HL-60 (cell line): ENCODE measurements at places on chromosomes 13 and 19.

GRCh38 chr13:28459911-28460310 is 35.0 kb downstream of the FLT1 start:
- no peak for DNase-seq

DNA sequence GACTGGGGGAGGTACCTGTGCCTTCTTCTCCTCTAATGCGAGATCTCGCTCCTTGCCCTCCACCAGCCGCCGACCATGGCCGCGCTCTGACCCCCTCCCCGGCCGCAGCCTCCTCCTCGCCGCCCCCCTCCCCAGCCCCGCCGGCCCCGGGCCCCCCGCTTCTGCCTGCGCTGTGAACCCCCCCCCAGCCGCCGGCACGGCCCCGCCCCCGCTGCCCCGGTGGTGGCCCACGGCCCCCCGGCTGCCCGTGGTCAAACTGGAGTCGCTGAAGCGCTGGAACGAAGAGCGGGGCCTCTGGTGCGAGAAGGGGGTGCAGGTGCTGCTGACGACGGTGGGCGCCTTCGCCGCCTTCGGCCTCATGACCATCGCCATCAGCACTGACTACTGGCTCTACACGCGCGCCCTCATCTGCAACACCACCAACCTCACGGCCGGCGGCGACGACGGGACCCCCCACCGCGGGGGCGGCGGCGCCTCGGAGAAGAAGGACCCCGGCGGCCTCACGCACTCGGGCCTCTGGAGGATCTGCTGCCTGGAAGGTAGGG is at the start of gene CACNG8:
CACNG8 (plus strand) TSS at position 51 of the 545 bp plus-strand sequence.
- DNase-seq, result no peak

GRCh38 chr19:32324631-32325285 is 20.7 kb upstream of the ZNF507 start:
- DNase-seq, result no peak

- DNase-seq, result no peak
These were observed 9.5 kb downstream of the PIP5K1C start for GRCh38 chr19:3690551-3691371.

DNA sequence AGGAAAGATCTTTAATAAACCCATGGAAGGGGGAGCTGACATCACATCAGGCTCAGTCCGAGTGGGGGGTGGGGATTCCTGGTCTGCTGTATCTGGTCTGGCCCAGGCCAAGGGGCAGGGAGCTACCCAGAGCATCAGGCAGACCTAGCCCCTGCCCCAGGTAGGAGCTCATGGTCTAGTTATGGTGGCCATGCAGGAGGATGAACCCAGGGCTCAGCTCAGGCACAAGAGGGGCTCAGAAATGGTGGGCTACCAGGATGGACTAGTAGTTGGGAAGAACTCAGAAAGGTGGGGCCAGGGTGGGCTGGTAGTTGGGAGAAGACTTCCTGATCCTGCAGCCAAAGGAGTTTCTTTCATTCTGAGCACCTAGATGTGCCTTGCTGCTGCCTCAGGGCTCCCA is 14.3 kb downstream of the VSTM2B start:
- DNase-seq, result no peak

- no peak for DNase-seq
These were observed 6.9 kb downstream of the ANGPTL6 start for GRCh38 chr19:10095622-10095947.

- DNase-seq, result no peak
These were observed 144.6 kb downstream of the GGACT start for GRCh38 chr13:100443998-100444328.

DNA sequence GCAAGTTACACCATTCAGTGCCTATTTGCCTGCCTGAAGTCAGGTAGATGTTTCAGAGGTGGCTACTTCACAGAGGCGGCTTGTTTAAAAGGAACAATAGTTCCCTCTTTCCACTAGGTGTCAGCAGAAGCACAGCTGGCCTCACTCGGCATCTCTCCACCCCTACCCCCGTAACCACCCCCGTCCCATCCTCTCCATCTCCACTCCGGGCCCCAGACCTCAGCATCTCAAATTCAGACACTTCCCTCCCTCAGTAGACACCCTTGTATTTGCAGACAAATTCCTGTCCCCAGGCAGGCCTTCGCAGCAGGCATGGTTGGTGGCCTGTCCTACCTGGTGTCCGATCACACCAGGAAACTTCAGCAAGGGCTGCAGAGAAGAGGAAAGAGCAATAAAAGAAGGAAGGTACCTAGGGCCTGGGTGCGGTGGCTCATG is 9.1 kb upstream of the DPP9 start:
- no peak for DNase-seq

DNA sequence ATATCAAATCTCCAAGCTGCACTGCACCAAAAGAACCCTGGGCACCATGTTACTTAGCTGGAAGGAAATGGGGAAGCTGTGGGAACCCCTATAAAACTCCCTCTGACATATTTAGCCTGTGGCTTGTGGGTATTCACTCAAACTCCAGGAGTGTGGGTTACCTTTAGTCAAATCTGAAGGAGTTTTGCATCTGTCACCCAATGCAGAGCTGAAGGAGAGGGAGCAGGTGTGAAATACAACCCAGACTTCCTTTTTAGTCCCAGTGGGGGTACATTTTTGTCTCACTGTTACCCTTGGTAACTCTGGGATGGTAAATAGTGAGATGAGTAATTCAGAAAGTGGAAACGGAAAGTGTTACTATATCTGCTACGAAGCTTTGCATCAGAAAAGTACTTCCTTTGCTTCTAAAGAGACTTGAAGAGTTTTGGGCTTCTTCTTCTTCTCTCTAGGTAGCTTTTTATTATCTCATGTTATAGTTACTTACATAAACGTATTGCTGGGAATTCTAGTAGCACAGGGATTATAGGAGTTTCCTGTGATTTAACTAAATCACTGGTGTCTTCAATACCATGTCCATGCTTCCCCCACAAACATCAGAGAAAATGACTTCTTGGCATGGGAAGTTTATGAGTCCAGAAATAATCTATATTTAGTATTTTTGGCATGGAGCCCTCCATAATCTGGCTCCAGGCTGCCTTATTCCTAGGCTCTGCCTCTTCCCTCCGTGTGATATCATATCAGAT is 105.9 kb downstream of the AKAP11 start:
- DNase-seq, result peak; percentile 23
